Smooth muscle cell of the pulmonary artery (primary cell): ENCODE measurements at places on chromosomes 13 and 19. TPM values are rescaled to one million over a fixed set of nuclear protein-coding genes. Genes with fewer than 3 reads are reported as not detected.

KCNRG gene
- 5.1 TPM in 2 replicates for total RNA-seq

CEACAM7 gene
- not detected in 2 replicates for total RNA-seq

PEAK3 gene
- total RNA-seq = not detected in 2 replicates

ICAM3 gene
- total RNA-seq = 6.7 and 8.3 TPM in 2 replicates

TNNI3 gene
- not detected in 2 replicates for total RNA-seq

RABAC1 gene
- 184 and 186 TPM in 2 replicates for total RNA-seq

ETV2 gene
- 0.13 TPM in 1 of 2 replicates, not detected in the other for total RNA-seq

NOVA2 gene
- 0.20 and 1.1 TPM in 2 replicates for total RNA-seq
